ENCODE measurements at places on chromosomes 4 and X. TPM values are rescaled to one million over a fixed set of nuclear protein-coding genes. Genes with fewer than 3 reads are reported as not detected.

Gene TBL1X
- total RNA-seq: 18.6 TPM

Gene PASD1
- total RNA-seq: not detected

Gene DUX4
- total RNA-seq: not detected

Gene TMPRSS11A
- total RNA-seq: 0.05 TPM

Gene FAM9B
- total RNA-seq: not detected

Gene PFKFB1
- total RNA-seq: 0.69 TPM

Gene DYNLT3
- 49.9 TPM for total RNA-seq

Gene IL3RA
- total RNA-seq: not detected

Gene CCDC120
- 1.9 TPM for total RNA-seq

Gene UGT2B15
- total RNA-seq: 0.10 TPM

Gene VEGFD
- total RNA-seq: 0.05 TPM

Gene INTU
- 12.0 TPM for total RNA-seq

Gene GIMD1
- not detected for total RNA-seq

Gene NAP1L3
- 1.2 TPM for total RNA-seq

Gene MAGEB1
- total RNA-seq: not detected

Gene IDH3G
- 80.9 TPM for total RNA-seq

Gene RHOXF1
- not detected for total RNA-seq

Gene CUL4B
- 59.0 TPM for total RNA-seq

Gene GRK4
- total RNA-seq: 4.7 TPM

Gene CT83
- total RNA-seq: not detected

Gene P2RY10
- not detected for total RNA-seq

Gene GCNA
- total RNA-seq: 3.7 TPM

Gene ARFIP1
- total RNA-seq: 51.9 TPM

Gene CCKAR
- 0.05 TPM for total RNA-seq

Gene POLN
- 5.5 TPM for total RNA-seq

Gene SYTL5
- under 0.01 TPM for total RNA-seq

Gene CSN1S1
- not detected for total RNA-seq

Gene SSX2
- not detected for total RNA-seq

Gene DCAF4L1
- total RNA-seq: not detected

Gene CENPVL1
- total RNA-seq: not detected

Gene CFAP97
- 37.7 TPM for total RNA-seq

Gene LDB2
- 0.35 TPM for total RNA-seq

Gene GRIA3
- under 0.01 TPM for total RNA-seq

Gene COL25A1
- not detected for total RNA-seq

Gene SOWAHD
- total RNA-seq: 0.99 TPM

Gene FAM241A
- 1.4 TPM for total RNA-seq

Gene VEGFC
- total RNA-seq: 7.8 TPM

Gene PABPC1L2A
- total RNA-seq: not detected

Gene PITX2
- total RNA-seq: 0.30 TPM
